NCI-H1048 (cell line): ENCODE measurements at places on chromosomes 2 and 18.

- no peak for DNase-seq
These were observed 10.6 kb downstream of the CNDP1 start for GRCh38 chr18:74544898-74545297.

- no peak for DNase-seq
These were observed 76.7 kb upstream of the ZNF397 start for GRCh38 chr18:35164133-35164532.

DNA sequence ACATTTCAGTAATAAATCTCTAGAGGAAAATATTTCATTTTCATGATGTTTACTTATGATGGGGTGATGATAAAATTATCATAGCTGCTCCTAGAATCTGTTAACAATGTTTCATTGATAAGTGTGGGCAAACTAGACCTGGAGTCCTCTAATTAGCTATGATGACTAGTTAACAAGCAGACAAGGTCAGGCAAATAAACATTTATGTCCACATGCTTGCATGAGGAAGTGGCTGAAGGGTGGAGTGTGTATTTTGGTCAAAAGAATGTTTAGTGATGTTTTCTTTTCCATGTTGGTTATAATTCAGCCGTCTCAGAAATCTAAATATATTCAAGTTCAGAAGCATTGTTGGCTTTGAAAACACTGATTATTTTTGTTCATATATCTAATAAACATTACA lies 99.9 kb upstream of the FN1 start:
- DNase-seq = no peak

DNA sequence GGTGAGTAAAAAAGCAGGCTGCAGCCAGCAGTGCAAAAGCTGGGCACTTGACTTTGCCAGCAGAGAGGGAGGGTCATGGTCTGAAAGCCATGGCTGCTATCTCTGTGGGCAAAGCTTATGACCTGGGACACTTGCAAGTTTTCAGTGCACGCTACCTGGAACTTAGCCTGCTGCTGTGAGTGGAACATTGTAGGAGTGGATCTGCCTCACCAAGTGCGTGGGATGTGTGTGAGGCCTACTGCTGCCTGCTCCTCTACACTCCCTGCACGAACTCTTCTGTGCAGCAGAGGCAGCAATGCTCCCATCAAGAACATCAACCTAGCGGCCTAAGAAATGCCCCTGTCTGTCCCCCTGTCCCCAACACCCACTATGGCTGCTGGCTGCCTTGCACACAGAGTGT lies 344.1 kb upstream of the REG3G start:
- no peak for DNase-seq

GRCh38 chr2:176873403-176873802 lies 339.2 kb upstream of the HNRNPA3 start:
- no peak for DNase-seq

GRCh38 chr2:231998046-231998445 lies 36.5 kb downstream of the DIS3L2 start:
- DNase-seq = no peak

- DNase-seq = no peak
These were observed 74.5 kb downstream of the AP1S3 start for GRCh38 chr2:223762853-223763252.

DNA sequence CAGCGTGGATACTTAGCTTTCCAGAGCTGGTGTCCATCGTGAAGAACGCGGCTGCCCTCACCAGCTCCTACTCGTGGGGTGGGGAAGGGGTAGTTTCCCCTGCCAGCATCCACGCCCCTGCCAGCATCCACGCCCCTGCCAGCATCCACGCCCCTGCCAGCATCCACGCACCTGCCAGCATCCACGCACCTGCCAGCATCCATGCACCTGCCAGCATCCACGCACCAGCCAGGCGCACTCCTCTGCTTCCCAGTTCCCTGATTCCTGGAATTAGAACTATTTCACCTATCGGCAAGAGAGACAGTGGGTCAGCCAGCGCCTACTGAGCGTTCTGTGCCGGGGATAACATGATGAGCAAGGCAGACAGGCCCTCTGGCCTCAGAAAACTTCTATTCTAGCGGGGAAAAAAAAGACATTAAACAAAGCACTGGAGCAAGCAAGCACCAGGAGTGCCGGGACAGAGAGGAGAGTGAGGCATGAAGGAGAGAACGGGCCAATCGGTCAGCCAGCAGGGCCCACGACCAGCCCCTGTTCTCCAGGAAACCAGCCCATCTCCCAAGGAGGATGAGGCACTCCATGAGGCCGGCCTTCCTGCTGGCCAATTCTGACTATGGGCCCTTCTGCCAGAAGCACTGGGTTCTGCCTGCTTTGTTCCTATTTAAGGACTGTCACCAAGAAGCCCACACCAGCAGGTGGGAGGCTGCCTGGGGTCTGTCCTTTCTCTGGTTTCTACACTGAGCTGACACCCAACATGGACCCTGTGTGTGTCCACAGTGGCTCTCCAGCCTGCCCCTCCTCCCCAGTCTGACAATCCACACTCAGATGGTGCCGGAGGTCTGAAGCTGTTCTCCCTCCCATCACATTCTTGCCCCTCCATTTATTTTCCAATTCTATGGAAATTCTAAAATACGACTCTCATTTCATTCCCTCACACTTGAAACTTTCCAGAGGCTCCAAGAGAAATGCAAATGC lies 78.4 kb upstream of the SALL3 start:
- DNase-seq = no peak

GRCh38 chr2:88696611-88697010 lies 5.1 kb downstream of the RPIA start:
- no peak for DNase-seq

DNA sequence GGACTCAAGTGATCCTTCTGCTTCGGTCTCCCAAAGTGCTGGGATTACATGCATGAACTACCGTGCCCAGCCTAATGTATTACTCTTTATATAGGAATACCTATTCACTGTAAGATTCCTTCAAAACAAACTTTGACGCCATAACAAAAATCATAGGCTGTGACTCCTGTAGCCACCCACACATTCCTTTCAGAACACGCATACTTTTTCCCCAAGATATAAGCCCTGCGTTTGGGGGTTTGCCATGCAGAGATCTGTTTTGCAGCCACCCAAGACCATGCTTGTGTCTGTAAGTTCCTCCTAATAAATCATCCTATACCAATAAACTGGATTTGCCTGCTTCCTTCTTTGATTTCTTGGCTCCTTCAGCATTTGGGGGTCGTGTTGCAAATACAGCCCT lies 46.0 kb upstream of the STON1 start:
- no peak for DNase-seq

- DNase-seq = no peak
These were observed 454.7 kb upstream of the CWC22 start for GRCh38 chr2:180461761-180462160.

DNA sequence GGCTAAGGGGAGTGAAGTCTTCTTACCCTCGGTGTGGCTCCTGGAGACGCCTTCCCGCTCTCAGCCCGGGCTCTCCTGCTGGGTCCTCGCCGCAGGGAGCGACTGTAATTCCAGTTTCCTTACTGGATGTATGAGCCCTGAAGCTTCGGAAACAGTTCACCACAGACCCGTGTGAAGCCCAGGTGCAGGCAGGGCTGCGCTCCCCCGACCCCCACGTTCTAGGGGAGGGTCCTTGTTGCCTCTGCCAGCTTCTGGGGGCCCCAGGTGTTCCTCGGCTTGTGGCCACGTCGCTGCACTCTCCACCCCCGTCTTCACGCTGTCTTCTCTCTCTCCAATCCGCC lies 5.1 kb upstream of the ASB1 start:
- DNase-seq = no peak

- DNase-seq = no peak
These were observed 53.4 kb upstream of the PROKR1 start for GRCh38 chr2:68589963-68590362.

- no peak for DNase-seq
These were observed 97.0 kb upstream of the ATL2 start for GRCh38 chr2:38474021-38474456.

DNA sequence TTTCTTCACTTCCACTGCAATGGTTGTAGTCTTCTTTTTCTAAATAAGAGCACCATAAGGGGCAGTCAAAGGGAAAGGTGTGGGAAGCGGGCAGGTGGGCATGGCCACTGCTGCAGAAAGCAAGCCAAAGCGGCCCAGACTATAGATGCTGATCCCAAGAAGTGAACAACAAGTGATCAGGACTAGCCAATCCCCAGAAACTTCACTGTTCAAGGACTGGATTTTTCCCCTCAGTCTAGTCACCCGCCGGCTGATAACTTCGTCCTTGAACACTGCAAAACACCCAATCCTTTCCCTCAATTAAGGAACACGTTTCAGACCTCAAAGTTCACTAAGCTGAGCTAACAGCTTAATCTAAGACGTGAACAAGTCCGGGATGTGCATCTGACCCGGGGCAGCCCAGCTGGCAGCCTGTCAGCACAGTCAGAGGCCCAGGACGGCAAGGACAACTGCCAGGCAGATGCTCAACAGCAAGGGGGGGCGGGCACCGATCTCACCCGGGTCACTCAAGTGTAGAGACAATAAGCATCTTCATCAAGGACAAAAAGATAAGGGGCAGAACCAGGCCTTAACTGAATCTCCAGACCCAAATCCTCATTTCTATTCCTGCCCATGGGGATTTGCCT lies 59.8 kb downstream of the HDLBP start:
- no peak for DNase-seq

DNA sequence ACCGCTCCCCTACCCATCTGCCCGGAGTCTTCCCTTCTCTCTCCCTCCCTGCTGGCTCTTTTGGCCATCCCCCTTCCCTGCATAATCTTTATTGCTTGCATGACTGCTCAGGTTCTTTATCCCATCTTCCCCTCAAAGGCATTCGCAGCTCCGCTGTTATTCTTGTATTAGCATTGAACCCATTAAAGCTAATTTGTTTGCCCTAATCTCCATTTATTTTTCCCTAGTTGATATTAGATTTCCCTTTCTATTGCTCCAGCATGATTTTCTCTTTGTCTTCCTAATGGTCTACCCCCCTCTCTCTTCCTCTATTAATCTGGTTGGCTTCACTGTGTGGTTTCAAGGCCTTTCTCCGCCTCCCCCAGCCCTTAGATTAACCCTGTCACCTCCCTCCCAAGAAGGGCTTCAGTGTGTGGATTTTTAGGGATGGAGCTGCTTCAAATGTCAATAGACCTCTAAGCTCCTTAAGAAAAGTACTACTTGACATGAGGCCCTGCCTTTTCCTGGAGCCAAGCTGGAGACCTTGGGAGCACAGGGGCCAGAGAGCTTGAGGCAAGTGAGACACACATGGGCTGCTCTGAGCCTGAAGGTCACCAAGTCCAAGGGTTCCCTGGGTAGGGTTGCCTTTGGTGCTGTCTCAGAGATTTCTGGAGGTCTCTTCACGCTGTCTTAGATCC lies 20.1 kb downstream of the PAX8 start:
- no peak for DNase-seq

GRCh38 chr2:219433666-219434467 lies 776 bp upstream of the SPEG start:
- no peak for DNase-seq

- no peak for DNase-seq
These were observed 28.3 kb upstream of the MRO start for GRCh38 chr18:50848061-50848551.

- peak; percentile 91 for DNase-seq
These were observed 99.1 kb downstream of the TACR1 start for GRCh38 chr2:75100011-75100800.

DNA sequence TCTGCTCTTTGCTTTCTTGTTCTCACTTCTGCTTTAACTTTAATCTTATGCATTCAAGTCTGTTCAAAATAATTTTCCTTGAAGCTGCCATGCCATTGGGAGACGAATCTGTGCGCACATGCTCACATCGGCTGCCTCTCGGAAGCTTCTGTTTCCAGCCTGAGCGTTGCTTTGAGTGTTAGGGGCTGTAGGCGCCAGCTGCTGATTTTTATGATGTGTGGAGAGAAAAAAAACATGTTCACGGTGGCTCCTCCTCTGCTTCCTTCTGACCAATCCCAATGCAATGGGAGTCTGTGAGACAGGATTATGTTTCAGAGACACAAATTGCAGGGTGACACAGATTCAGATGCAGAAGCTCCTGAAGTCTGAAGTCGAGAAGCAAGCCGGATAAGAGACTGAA lies at the start of gene MC4R:
MC4R (minus strand) TSS at position 180 of the 400 bp plus-strand sequence. CDS start 426 bp downstream, outside the sequence.
- peak; percentile 16 for DNase-seq

DNA sequence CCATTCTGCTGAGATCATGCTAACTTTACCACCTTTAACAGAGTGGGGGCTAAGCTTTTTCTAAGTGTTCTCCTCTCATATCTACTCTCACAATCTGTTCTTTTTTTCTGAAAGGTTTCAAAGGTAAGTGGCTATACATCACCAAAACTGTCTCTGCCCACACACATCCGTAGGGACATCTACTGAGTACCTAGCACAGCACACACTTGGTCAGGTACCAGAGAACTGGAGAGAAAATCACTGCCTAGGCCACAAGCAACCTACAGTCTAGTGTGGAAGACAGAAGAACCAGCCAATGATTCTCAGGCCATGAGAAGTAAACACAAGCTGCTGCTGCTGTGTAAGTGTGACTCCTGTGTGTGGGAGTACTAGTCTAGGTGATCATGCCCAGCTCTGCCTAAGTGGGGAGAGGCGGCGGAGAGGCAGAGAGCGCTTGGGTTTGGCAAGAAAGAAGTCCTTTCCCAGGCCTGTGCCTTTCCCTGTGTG lies 176.1 kb upstream of the ZFP36L2 start:
- no peak for DNase-seq

GRCh38 chr18:9631814-9632496 lies 17.6 kb upstream of the PPP4R1 start:
- no peak for DNase-seq

GRCh38 chr2:40434731-40435271 lies 17.1 kb downstream of the SLC8A1 start:
- DNase-seq = no peak

DNA sequence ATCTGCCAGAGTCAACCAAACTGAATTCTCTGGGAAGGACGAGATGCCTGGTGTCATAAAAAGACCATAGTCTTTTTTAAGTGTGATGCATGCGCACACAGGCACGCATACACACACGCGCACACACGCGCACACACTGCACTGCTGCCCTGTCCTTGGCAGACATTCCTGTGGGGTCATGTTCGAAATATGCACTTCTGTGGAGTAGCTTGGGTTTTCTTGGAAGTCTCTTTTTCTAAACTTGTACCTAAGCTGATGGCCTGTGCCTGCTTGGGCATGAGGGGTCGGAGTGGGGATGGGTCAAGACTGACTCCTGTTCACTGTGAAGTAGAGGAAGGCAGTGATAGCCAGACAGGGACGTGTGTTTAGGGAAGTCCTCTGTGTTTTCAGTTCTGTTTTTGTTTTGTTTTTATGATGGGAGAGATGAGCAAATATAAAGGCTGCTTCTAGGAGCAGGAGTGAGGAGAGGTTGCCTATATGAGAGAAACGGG lies 4.0 kb upstream of the RMC1 start:
- no peak for DNase-seq
